Foreskin keratinocyte (primary cell): ENCODE measurements at places on chromosomes 5 and 9. TPM values are rescaled to one million over a fixed set of nuclear protein-coding genes. Genes with fewer than 3 reads are reported as not detected.

The VCAN gene
- 2.6 and 5.8 TPM in 2 replicates for total RNA-seq

The ADAMTS2 gene
- not detected in 2 replicates for total RNA-seq

The PCDHA9 gene
- total RNA-seq = not detected in 2 replicates

The PRUNE2 gene
- total RNA-seq = 0.99 and 2.2 TPM in 2 replicates

The CTXN3 gene
- total RNA-seq = not detected in 2 replicates

The RNF183 gene
- not detected in 2 replicates for total RNA-seq

- DNase-seq = no peak
Observed at GRCh38 chr9:5922192-5922591, 31.5 kb downstream of the MLANA start.

DNA sequence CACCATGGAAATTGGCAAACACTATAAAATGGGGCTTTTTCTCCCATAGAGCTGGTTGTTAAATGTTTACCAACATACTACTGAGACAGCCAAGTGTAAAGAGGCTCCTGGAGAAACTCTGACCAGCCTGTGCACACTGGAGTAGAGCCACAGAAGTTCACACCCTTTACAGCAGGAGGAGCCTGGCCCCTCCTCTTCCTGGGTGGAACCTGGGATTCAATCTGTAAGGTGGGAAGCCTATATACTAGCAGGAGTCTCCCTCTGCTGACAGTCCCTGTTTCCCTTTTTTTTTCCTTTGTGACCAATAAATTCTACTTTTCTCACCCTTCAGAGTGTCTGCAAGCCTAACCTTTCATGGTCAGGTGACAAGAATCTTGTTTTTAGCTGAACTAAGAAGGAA, 10.4 kb upstream of the SLC30A5 start:
- peak; percentile 26 for DNase-seq

DNA sequence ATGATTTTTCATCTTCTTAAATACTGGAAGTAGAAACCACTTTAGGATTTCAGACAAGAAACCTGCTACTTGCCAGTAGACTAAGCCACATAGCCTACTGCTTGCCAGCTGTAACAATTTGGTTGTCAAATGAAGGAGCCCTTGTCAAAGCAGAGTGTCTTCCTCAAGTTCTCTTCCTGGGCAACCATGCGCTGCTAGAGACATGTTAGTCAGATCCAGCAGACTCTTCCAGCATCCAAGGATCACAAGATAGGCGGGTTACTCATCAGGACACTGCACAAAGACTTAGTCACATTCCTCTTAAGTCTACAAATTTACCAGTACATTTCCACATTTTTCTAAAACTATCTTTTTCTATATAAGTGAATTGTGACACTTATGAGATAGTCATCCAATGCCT, 24.4 kb downstream of the SKIC3 start:
- DNase-seq = peak; percentile 79

- DNase-seq = no peak
Observed at GRCh38 chr9:13274886-13275641, 4.4 kb downstream of the MPDZ start.

- DNase-seq = no peak
Observed at GRCh38 chr9:76370396-76371023, 23.7 kb downstream of the RFK start.

DNA sequence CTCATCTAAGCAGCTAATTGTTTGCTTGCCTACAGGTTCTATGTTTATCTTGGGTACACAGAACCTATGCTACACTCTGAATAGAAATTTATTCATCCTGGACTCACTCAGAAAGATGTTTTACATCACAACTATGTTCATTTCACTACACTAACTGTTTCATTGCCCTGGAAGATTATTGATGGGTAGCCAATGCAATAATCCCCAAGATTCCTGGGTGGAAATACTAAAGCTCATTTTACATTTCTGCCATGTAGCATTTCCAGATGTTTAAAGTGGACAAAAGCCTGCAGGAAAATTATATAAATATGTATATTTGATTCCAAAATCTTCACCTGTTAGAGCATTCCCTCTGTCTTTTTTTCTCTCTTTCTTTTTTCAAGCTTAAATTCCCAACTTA, 51.9 kb upstream of the IL7R start:
- no peak for DNase-seq

DNA sequence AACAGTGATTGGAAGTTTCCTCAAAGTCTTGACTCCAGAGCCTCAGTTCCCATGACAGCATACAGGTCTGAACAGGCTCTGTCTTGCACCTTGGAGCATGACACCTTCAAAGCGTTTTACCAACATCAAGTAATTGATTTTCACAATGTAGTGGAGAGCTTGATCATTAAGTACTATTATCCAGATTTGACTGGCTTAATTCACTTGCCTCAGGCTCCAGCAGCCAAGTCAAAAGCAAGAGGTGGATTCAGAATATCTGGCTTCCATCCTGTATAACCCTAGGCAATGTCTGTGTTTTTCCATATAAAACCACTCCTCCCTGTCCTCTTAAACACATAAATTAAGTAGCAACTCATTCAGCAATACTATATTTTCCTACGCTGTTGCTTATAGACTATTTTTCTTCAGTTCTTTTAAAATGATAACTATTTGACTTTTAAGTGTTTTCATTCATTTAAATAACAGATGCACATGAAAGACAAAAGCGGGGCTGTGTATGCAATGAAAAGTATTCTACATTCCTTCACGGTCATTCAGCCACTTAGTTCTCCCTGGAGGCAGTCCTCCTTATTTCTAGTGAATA, 150.8 kb upstream of the RANBP3L start:
- peak; percentile 88 for DNase-seq

GRCh38 chr9:99235926-99236634, 14.0 kb downstream of the SEC61B start:
- DNase-seq = no peak

DNA sequence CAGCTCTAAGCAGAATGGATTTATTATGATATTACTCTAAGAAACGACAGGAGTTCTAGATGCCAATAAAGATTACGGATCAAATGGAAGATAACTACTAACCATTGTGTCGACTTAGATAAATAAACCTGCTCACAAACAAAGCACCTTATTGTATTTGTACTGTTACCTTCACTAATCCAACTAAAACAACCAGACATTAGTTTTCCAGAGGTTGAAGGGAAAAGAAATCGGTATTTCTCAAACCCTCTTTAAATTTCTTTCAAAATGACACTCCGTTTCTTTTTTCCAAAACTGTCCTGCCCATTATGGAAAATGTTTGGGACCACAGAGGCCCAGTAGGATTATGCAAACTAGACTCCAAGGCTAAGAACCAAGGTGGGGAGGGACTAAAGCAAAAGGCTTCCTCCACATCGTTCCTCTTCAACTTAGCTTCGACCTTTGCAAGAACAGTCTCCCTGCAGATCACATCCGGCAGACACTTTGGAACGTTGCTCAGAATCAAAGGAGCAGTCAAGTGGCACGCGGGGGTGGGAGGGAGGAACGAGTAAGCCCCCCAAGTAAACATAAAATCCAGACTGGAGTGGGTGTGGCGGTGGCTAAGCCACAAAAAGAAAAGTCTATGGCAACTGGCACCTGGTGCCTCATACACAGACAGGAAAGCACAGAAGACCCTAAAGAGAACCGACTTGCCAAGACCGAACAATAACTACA, 2.7 kb downstream of the MLLT3 start:
- no peak for DNase-seq

DNA sequence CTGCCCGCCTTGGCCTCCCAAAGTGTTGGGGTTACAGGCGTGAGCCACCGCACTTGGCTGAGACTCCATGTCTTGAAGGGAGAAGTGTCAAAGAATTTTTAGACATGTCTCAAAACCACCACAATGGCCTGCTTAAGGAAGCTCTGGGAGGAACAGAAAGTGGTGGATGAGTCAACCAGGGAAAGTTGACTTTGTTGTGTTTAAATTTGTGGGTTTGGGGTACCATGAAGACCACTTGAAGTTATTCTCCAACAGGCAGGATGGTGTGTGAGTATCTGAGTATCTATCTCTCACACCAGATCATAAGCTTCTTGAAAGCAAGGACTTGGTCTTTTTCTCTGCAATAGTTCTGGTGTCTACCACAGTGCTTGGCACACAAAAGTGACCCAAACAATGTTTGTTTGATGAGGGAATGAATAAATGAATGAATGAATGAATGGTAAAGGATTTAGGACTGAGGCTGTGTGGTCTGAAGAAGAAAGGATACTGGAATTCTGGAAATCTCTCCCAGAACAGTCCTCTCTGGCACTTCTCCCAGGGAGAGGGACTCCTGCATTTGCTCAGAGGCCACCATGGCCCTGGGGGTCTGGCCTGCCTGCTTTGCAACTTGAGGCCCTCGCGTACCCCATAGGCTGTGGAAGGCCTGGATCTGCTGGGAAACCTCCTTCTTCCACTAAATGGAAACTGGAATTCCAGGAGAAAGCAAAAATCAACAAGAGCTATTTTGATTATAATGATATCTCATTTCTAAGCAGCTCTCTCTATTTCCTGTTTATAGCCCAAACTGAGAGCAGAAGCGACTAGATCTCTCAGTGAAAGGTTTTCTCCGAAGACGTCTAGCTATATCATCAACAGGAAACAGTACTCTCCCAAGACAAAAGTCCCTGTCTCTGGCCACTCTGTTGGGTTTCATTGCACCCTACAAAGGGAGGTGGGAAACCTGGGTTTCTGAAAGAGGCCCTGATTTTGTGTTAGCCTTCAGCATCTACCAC, 187.9 kb downstream of the PALM2AKAP2 start:
- DNase-seq = no peak

DNA sequence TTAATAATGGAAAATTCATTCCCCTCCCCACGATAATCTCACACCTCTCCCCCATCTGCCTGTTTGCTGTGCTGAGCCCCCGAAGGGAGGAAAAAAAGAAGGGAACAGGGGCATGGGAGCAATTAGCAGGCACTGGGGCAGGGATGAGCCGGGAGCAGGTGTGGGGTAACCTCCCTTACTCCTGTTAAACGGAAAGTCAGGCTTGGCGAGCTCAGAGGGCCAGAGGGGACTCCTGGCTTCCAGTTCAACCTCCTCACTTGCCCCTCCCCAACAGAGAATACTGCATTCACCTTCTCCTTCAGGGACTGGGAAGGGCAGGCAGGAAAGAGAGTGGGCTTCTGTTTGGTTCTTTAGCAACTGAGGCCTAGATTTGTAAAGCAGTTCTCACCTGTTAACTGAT, 1.6 kb downstream of the AFAP1L1 start:
- no peak for DNase-seq

DNA sequence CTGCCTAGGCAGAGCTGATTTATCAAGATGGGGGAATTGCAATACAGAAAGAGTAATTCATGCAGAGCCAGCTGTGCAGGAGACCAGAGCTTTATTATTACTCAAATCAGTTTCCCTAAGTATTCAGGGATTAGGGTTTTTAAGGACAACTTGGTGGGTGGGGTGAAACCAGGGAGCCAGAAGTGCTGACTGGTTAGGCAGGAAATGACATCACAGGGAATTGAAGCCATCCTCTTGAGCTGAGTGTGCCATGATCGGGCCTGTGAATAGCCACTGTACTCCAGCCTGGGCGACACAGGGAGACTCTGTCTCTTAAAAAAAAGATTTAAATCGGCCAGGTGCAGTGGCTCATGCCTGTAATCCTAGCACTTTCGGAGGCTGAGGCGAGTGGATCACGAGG, 45.3 kb upstream of the CDK5RAP2 start:
- DNase-seq = no peak

- no peak for DNase-seq
Observed at GRCh38 chr5:69279517-69279916, 44.8 kb downstream of the CDK7 start.
